Muscle of back (tissue), 13 donors: ENCODE measurements at places on chromosomes 3 and 15. TPM values are rescaled to one million over a fixed set of nuclear protein-coding genes. Genes with fewer than 3 reads are reported as not detected.

SLC6A11 gene
- 0.14 TPM for polyA plus RNA-seq

ZIC4 gene
- polyA plus RNA-seq: 10.0 TPM

- no peak for DNase-seq
These were observed 64.2 kb downstream of the MYLK start for GRCh38 chr3:123819949-123820348.

DNA sequence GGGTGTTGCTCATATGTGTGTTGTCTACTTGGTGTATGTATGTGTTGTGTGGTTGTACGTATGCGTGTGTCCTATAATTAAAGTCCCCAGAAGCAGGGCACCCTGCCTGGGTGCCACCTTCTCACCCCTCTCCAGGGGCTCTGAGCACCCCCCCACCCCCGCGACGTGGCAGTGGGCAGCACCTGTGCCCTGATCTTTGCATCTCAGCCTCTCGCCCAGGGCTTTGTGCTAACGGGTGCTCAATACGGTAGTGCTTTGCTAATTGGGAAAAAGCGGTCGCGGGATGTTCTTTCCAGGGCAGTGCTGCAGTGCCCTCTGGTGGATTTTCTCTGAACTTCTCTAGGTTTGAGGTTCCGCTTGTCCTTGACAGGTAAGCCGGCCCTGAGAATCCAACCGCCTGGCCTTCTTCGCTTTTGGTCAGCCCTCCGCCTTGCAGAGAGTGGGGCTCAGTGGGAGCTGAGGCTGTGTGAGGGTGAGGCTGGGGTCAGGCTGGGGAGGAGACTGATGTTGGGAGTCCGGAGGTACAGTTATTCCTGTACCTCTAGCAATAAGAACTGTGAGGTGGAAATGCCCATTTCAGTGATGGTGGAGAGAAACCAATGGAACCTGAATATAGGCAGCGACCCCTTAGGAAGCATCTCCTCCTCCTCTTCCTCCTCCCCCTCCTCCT lies 17.6 kb upstream of the EPHB3 start:
- peak; percentile 85 for DNase-seq

DNA sequence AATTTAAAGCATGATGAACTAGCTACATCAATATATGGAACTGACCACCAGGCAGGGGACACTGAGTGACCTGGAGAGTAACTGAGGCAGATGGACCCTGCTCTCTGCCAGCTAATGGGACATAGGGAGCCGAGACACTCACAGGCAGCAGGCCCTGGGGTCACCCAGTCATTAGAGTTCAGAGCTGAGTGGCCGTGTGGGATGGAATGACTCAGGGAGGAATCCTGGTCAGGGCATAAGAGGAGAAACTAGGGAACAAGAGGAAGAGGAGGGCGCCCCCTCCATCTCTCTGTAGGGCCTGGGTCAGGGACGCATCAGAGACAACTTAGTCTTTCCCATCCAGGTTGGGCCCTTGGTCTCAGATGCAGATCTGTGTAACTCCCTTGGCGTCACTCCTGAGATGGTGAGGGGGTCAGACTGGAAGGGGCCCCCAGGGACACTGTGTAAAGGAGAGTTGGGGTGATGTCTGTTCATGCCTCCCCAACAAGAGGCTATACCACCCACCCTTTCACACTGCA lies 39.8 kb downstream of the CCDC12 start:
- no peak for DNase-seq

GRCh38 chr15:83310521-83311456 lies 26.3 kb upstream of the BNC1 start:
- DNase-seq: peak; percentile 18
